ENCODE measurements at places on chromosomes 4 and X. TPM values are rescaled to one million over a fixed set of nuclear protein-coding genes. Genes with fewer than 3 reads are reported as not detected.

Gene MAGEA9B
- not detected for polyA plus RNA-seq

DNA sequence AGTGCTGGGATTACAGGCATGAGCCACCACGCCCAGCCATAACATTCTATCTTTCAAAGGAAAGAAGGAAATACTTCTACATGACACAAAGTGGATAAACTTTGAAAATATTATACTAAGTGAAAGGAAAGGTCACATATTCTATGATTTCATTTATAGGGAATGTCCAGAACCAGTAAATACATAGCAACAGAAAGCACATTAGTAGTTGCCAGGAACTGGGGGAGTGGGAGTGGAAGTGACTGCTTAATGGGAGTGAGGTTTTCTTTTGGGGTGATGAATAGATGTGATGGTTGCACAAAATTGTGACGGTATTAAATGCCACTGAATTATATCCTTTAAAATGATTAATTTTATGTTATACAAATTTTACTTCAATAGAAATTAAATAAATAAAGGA is 95.7 kb upstream of the IL15 start:
- no peak for DNase-seq

- no peak for DNase-seq
Measured at GRCh38 chr4:116058129-116058528, 944.7 kb upstream of the NDST4 start.

DNA sequence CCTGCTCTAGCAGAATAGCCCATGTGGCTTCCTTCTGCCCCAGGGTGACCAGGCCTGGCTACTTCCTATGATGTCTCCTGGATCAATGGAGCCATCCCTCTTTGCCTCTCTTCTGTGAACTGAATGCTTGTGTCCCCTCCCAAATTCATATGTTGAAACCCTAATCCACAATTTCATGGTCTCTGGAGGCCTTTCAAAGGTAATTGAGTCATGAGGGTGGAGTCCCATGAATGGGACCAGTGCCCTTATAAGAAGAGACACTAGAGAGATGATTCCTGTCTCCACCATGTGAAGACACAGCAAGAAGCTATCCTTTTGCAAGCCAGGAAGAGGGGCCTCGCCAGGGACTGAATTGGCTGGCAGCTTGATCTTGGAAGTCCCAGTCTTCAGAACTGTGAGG is 18.4 kb downstream of the CCKAR start:
- no peak for DNase-seq

GRCh38 chrX:84933956-84934556 is 69.6 kb upstream of the APOOL start:
- no peak for DNase-seq

- no peak for DNase-seq
Measured at GRCh38 chrX:39749135-39749534, 348.6 kb downstream of the BCOR start.

GRCh38 chr4:174131901-174132300 is 151.6 kb downstream of the FBXO8 start:
- no peak for DNase-seq

GRCh38 chr4:56863441-56864139 is 42.1 kb upstream of the SPINK2 start:
- no peak for DNase-seq

GRCh38 chrX:44889824-44890223 is 16.8 kb downstream of the KDM6A start:
- DNase-seq, result no peak

DNA sequence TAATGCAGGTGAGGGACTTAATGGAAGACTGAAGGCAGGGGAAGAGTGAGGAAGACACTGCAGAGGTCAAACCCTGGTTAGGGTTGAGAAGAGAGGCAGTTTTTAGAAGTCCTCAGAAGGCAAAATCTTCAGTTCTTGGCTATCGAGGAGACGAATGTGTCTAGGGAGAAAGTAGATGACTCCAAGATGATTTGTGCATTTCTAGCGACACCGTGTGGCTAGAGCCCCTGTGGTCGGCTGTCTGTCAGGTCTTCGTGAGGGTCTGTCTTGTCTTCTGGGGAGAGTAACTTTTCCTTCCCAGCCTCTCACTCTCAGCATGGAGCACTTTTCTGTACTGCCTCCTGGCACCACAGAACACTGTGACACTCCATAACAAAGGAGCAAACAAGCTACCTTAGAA is 458.1 kb downstream of the STIM2 start:
- peak; percentile 35 for DNase-seq

DNA sequence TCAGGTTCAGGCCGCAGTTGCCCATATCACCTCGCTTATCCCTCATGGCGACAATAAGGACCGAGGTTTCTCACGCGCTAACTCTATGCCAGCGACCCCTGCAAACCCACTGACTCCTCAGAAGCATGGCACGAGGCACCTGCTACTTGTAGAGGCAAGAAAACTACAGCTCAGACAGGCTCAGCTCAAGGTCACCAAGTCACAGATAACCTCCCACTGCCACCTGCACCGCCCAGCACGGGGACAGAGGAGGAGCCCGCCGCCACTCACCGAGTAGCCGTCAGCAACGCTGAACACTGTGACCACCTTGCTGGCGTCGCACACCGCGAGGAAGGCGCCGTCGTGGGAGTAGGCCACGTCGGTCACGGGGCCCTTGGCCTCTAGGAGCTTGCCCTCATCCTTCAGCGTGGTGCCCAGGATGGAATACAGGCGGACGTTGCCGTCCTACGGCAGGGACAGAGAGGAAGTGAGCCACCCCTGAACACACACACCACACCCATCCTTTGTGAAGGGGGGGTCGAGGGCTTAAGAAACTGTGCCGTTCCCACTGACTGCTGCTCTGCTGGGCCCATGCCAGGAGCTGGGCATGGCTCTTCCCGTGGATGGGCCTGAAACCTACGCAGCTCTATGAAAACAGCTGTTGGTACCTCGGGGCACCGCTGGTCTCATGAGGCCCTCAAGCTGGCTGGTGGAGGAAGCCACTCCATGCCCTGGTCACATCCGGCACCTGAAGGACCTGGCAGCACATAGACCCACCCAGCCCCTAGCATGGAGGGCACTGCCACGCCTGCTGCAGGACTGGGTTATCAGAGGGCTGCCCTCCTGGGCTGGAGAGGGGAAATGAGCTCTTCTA is 38.9 kb downstream of the WDR1 start:
- DNase-seq, result no peak

GRCh38 chr4:47469951-47470350 is 6.4 kb upstream of the COMMD8 start:
- DNase-seq, result no peak

GRCh38 chr4:148975464-148975863 is 533.2 kb upstream of the NR3C2 start:
- DNase-seq, result no peak

DNA sequence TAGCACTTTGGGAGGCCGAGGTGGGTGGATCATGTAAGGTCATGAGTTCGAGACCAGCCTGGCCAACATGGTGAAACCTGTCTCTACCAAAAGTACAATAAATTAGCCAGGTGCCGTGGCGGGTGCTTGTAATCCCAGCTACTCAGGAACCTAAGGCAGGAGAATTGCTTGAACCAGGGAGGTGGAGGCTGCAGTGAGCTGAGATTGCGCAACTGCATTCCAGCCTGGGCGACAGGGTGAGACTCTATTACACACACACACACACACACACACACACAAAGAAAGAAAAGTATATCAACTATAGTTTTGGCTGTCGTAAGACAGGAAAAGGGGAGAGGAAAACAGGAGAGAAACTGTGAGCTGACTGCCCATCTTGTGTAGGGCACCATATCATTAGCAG is 171.7 kb downstream of the ADAMTS3 start:
- no peak for DNase-seq

DNA sequence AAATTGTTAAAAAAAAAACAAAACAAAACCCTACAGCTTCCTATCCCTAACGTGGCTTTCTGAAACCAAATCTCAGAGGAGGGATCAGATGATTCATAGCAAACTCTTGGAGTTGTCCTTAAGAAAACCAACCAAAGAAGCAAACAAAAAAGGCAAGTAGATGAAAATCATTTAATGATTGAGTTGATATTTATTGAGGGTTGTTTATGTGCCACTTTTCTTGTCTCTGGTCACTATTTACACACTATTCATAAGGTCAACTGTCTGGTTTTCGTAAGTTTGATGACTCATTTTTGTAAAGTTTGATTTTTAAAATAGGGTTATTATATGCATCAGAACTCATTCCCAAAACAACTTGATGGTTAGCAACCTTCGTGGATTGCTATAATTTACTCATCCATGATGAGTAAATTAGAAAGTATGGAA is 133.4 kb downstream of the UNC5C start:
- DNase-seq, result no peak

Gene CXCL5
- not detected for polyA plus RNA-seq

GRCh38 chrX:23901060-23901459 is 6.7 kb downstream of the APOO start:
- DNase-seq, result no peak

DNA sequence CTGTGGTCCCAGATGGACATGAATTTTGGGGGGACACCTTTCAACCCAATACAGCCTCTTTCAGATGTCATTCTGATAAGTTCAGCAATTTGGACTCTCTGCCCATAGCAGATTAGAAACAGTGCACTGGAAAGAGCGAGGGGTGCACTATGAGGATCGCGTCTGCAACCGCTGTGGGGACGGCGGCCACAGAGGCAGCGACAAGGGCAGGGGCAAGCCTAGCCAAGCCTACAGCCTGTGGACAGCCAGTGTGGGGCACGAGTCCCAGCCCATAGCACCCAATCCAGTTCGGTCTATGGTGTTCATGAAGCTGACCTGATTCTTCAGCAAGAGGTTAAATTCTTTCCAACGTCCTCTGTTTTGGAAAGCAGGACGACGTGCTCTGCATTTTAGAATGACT is 9.7 kb upstream of the NSG1 start:
- no peak for DNase-seq

- no peak for DNase-seq
Measured at GRCh38 chr4:84032372-84032771, 466.7 kb downstream of the NKX6-1 start.

GRCh38 chr4:128528793-128529553 is 241.4 kb upstream of the PGRMC2 start:
- DNase-seq, result no peak

GRCh38 chrX:12489341-12489740 is 301.9 kb upstream of the PRPS2 start:
- no peak for DNase-seq

DNA sequence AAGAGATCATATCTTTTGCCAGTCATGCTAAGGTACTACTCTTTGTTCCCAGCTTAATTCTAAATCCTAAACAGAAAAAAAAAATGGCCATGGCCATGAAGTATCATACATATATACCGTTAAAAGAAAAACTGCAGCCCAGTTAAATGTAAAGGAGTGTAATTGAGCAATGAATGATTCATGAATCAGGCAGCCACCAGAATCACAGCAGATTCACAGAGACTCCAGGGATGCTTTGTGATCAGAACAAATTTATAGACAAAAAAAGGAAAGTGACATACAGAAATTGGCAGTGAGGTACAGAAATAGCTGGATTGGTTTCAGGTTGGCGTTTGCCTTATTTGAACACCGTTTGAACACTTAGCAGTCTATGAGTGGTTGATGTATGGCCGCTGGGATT is 42.1 kb upstream of the PDGFC start:
- DNase-seq, result no peak

Gene XKRX
- 0.05 TPM for polyA plus RNA-seq

GRCh38 chr4:110480746-110481271 is 4.9 kb downstream of the ENPEP start:
- DNase-seq, result no peak

Gene LRIT3
- 0.20 TPM for polyA plus RNA-seq

Gene RAB9B
- polyA plus RNA-seq, result 35.1 TPM

DNA sequence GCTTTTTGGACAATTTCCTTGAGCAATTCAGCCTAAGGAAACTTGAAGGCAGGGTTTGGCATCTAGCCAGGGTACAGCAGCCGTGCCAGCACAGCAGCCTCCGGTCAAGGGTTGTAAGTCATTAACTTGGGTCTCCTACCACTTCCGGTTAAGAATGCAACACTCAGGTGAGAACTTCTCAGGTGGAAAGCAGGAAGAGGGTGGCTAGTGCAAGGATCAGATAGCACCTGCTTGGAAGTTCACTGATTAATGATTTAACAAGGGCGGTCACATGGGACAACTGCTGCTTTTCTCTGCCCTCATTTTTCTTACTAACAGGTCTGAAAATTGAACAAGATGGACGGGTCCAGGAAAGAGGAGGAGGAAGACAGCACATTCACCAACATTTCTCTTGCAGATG is 30.1 kb upstream of the SCOC start:
- DNase-seq, result no peak

- DNase-seq, result no peak
Measured at GRCh38 chr4:2322227-2322626, 60.3 kb upstream of the MXD4 start.

GRCh38 chrX:40687169-40687568 is 39.8 kb upstream of the CXorf38 start:
- DNase-seq, result no peak

DNA sequence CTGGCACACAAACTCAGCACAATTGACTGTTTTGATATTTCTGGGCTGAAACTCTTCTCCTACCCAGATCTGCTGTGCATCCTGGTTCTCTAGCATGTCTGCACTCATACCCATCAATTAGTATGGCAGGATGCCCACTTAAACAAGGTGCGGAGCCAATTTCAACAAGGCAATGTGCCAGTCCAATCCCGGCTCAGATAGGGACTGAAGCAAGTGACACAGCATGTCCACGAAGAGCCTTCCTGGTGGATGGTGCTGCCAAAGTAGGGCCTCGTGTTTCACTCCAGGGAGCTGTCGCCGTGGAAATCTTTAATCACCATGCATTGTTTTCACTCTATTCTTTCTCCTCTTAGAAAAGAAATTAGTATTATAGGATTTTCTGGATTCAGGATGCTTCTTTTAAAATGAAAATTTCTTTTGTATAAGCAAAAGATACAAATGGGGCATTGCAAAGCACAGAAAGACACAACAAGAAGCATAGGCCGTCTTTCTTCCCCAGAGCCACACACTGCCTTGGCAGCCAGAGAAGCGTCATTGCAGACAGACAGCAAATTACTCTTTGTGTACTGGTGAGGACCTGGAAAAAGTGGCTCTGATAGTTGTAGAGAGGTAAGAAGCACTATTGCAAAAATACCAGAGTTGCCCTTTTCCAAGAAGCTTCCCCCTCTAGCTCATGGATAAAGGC is 40.6 kb upstream of the LSM6 start:
- DNase-seq, result no peak

- DNase-seq, result no peak
Measured at GRCh38 chrX:13380211-13380610, 60.4 kb upstream of the ATXN3L start.

Gene SMIM10
- 12.7 TPM for polyA plus RNA-seq

DNA sequence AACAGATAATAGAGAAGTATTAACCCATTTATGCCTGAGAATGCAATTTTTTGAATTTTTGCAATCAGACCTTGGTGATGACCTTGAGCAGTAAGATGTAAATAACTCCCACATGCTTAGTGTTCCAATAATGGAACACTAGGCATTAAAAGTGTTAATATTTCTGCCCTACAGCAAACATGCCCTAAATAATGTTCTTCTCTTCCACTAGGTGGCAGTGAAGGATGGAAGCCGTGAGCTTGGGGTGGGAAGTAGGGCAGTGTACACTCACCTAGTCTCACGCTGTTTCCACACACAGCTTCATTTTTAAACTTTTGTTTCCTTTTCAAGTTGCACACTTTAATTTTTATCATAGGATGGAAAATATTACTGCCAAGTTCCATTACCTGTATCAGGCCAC is 613.1 kb upstream of the HS3ST1 start:
- DNase-seq, result no peak
